ENCODE measurements at places on chromosomes 5 and 9. TPM values are rescaled to one million over a fixed set of nuclear protein-coding genes. Genes with fewer than 3 reads are reported as not detected.

MARVELD2 gene
- total RNA-seq = 7.7 TPM

MYO10 gene
- 43.6 TPM for total RNA-seq

DNA sequence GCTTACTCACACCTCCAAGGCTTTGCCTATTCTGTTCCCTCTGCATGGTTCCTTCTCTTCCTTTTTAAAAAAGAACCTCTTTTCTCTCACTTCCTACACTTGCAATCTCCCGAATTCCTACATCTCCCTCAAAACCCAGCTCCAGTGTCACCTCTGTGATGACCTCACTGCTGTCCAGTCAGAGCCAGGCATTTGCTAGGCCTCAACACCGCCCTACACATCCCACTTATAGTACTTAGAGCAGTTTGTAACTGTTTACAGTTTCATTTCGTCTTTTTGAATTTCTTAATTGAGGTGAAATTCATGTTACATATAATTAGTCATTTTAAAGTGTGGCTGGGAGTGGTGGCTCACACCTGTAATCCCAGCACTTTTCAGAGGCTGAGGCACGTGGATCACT is 30.8 kb downstream of the CD14 start:
- no peak for DNase-seq

DNA sequence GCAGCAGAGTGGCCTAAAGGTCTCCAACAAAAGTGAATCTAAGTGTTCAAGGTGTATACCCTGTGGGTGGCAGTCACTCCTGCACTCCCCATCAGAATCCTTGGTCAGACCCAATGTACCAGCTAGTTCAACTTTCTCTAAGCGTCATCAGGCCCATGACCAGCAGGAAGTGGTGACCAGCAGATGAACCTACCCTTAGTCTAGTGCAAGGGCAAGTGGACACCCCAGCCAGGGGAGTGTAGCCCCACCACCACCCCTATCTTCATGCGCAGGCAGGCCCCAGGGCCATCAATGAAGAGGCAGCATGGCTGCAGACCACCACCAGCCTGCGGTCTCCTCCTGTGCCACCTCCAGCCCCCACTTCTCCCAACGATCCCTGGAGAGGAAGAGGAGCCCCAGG is 213.1 kb downstream of the AGTPBP1 start:
- no peak for DNase-seq

GRCh38 chr5:135372654-135373381 is 26.2 kb downstream of the MACROH2A1 start:
- DNase-seq = no peak

GRCh38 chr9:37329576-37329975 is 92.9 kb upstream of the GRHPR start:
- DNase-seq = no peak

GRCh38 chr9:84997472-84997871 is 327.9 kb downstream of the NTRK2 start:
- DNase-seq = no peak

GRCh38 chr5:127911619-127912018 is 171.9 kb upstream of the SLC12A2 start:
- DNase-seq = no peak

DNA sequence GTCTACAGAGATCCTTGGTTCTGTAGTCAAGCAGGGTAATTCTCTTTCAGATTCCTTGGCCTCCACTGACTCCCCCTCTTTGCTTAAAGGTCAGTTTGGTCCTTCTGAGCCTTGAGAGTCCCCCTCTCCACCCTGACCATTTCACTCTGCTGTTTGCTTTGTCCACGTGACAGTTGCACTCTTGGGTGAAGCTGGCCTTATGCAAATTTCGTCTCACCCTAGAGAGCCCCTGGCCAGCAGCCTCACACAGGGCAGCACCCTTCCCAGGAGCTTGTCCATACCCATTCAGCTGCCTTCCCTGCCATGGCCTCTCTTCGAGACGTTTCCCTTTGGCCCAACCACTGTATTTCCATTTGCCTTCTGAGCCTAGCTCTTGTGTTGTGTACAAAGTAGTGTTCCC is 63.7 kb downstream of the PRKACG start:
- DNase-seq = no peak

GRCh38 chr9:136996361-136997292 is at the start of gene CLIC3:
CLIC3 (minus strand) TSS chr9:136996568; CDS start chr9:136996543, 25 bp downstream.
- no peak for DNase-seq

DNA sequence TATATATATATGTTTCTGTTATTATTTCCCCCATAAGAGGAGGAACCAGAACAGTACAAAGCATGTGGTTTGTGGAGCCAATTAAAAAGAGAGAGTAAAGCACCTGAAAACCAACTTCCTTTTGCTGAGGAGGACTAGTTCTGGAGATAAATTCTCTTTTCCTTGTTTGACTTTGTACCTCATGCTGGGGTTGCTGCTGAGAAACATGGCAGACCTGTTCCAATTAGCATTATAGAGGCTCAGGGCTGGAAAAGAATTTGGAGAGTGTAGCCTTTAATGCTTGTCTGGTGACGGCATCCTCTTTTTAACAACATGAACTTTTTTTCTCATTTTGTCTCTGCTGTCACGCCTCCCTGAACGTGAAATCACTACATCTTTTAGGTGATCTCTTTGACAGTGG is 32.8 kb upstream of the NMUR2 start:
- DNase-seq = no peak

Measured in osteoblast (primary cell).